CD4-positive, alpha-beta T cell (primary cell): ENCODE measurements at places on chromosomes 4 and X. TPM values are rescaled to one million over a fixed set of nuclear protein-coding genes. Genes with fewer than 3 reads are reported as not detected.

GRCh38 chr4:35695421-35695820 lies 548.9 kb downstream of the ARAP2 start:
- no peak overlapping the region for H3K27ac ChIP-seq
- no peaks in the 10 kb centered on the region for H3K36me3 ChIP-seq
- H3K27me3 ChIP-seq: no peaks in the 10 kb centered on the region
- no peak for DNase-seq

IL15 gene
- total RNA-seq: 0.60 TPM

- peak overlapping the region; percentile 96 for H3K4me3 ChIP-seq
- H3K4me1 ChIP-seq: peaks cover 19% of the 10 kb centered on the region
- peak; percentile 8 for DNase-seq
- H3K36me3 ChIP-seq: no peaks in the 10 kb centered on the region
- H3K27me3 ChIP-seq: no peaks in the 10 kb centered on the region
- peak overlapping the region; percentile 81 for H3K27ac ChIP-seq
These were observed 1.1 kb upstream of the RAP1GDS1 start for GRCh38 chr4:98260047-98260578.

DNA sequence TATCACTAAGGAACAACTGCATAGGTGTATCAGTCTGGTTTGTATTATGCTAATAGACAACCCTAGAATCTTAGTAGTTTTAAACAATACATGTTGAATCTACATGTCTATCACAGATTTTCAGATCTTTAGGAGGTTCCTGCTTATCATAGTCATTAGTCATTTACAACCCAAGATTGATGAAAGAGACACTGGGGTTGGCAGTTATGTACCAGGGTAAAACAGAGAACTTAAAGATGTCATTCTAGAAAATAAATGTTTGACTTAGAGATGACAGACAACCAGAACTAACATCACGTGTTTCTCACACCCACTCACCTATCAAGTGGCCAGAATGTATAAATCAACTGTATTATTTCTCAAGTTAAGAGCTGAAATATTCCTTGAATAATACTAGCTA lies 181.9 kb downstream of the PABPC4L start:
- DNase-seq: no peak
- H3K4me3 ChIP-seq: no peak overlapping the region
- no peaks in the 10 kb centered on the region for H3K27me3 ChIP-seq
- no peak overlapping the region for H3K27ac ChIP-seq

PAK3 gene
- 1.5 TPM for total RNA-seq

- no peak overlapping the region for H3K4me3 ChIP-seq
- H3K27ac ChIP-seq: no peak overlapping the region
- no peaks in the 10 kb centered on the region for H3K4me1 ChIP-seq
These were observed 181.7 kb upstream of the IGFBP7 start for GRCh38 chr4:57291911-57292310.

GRCh38 chr4:18435781-18436180 lies 414.2 kb upstream of the LCORL start:
- DNase-seq: no peak
- H3K27ac ChIP-seq: no peak overlapping the region
- no peak overlapping the region for H3K4me3 ChIP-seq
- no peaks in the 10 kb centered on the region for H3K36me3 ChIP-seq
- no peaks in the 10 kb centered on the region for H3K27me3 ChIP-seq
- H3K4me1 ChIP-seq: no peaks in the 10 kb centered on the region
